ENCODE measurements at places on chromosomes 5 and 9.

DNA sequence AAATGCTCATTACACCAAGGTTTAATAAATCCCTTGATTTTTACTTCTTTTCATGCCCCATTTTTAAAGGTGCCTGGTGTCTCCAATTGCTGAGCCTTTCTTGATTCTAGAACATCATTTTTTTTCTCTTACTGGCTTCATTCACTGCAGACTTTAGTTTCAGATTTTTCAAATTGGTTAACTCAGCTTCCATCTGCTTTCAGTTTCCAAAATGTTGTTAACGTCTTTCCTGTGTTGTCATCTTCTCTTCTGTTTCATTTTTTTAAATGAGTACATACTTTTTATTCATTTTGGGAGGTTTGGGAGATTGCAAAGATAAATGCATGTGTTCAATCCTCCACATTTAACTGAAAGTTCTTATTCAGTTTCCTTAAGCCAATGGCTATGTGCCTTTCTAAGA, 126.4 kb upstream of the CCNG1 start:
- no peaks in the 10 kb centered on the region for H3K4me1 ChIP-seq
- no peak for DNase-seq
- H3K27me3 ChIP-seq, result no peaks in the 10 kb centered on the region
- H3K36me3 ChIP-seq, result no peaks in the 10 kb centered on the region

DNA sequence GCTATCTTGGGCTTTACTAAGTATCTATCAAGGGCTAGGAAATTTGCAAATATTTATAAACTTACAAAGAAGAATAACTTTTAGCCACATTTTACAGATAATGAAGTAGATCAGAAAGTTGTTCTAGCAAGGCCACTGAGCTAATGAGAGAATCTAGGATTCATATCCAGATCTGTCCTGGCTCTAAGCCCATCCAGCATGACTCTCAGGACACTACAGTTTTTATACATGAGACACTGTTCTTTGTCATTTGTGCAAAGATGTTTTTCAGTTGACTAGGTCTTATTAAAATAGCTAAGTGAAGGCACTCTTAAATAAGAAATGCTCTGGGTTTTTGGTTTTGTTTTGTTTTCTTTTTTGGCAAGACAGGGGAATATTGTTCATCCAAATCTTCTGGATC, 273.1 kb downstream of the GABRB2 start:
- H3K27ac ChIP-seq, result no peak overlapping the region
- no peaks in the 10 kb centered on the region for H3K27me3 ChIP-seq
- no peak for DNase-seq
- no peaks in the 10 kb centered on the region for H3K4me1 ChIP-seq

GRCh38 chr9:19430201-19430760, 21.5 kb downstream of the ACER2 start:
- DNase-seq, result no peak
- H3K4me3 ChIP-seq, result no peak overlapping the region

GRCh38 chr5:157219491-157220271, 39.0 kb downstream of the ITK start:
- H3K4me3 ChIP-seq, result no peak overlapping the region
- H3K36me3 ChIP-seq, result peaks cover 57% of the 10 kb centered on the region
- no peak for DNase-seq
- no peaks in the 10 kb centered on the region for H3K27me3 ChIP-seq
- no peak overlapping the region for H3K27ac ChIP-seq

- no peaks in the 10 kb centered on the region for H3K36me3 ChIP-seq
- no peak overlapping the region for H3K4me3 ChIP-seq
- no peak overlapping the region for H3K27ac ChIP-seq
These were observed 28.4 kb downstream of the RUSC2 start for GRCh38 chr9:35518225-35518821.

GRCh38 chr9:1458503-1458902, 408.3 kb downstream of the DMRT2 start:
- no peaks in the 10 kb centered on the region for H3K27me3 ChIP-seq
- H3K27ac ChIP-seq, result no peak overlapping the region
- no peaks in the 10 kb centered on the region for H3K4me1 ChIP-seq

GRCh38 chr5:170080786-170081445, 24.8 kb upstream of the FOXI1 start:
- H3K36me3 ChIP-seq, result peaks cover 83% of the 10 kb centered on the region
- no peaks in the 10 kb centered on the region for H3K4me1 ChIP-seq
- H3K27me3 ChIP-seq, result no peaks in the 10 kb centered on the region
- H3K27ac ChIP-seq, result no peak overlapping the region

DNA sequence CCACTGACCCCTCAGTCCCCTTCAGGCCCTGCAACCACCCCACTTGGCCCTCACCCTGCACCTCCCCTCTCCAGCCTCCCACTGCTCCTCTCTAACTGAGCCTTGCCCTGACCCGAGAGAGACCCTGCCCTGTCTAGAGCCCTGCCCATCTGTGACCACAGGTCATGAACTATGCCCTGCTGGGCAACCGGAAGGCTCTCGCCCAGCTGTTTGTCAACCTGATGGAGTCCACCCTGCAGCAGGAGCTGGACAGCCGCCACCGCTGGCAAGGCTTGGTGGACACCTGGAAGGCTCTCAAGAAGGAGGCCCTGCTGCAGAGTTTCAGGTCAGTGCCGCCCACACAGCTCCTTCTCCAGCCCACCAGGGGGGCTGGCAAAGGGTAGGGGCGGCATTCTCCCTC, 9.4 kb downstream of the CCDC180 start:
- no peaks in the 10 kb centered on the region for H3K4me1 ChIP-seq
- DNase-seq, result no peak
- peaks cover 3% of the 10 kb centered on the region for H3K36me3 ChIP-seq
- H3K4me3 ChIP-seq, result no peak overlapping the region
- H3K27me3 ChIP-seq, result no peaks in the 10 kb centered on the region

Measured in CD8-positive, alpha-beta memory T cell (primary cell).